ENCODE measurements at places on chromosomes 7 and 10.

- DNase-seq: peak; percentile 55
Measured at GRCh38 chr10:35208536-35208935, 81.9 kb downstream of the CREM start.

DNA sequence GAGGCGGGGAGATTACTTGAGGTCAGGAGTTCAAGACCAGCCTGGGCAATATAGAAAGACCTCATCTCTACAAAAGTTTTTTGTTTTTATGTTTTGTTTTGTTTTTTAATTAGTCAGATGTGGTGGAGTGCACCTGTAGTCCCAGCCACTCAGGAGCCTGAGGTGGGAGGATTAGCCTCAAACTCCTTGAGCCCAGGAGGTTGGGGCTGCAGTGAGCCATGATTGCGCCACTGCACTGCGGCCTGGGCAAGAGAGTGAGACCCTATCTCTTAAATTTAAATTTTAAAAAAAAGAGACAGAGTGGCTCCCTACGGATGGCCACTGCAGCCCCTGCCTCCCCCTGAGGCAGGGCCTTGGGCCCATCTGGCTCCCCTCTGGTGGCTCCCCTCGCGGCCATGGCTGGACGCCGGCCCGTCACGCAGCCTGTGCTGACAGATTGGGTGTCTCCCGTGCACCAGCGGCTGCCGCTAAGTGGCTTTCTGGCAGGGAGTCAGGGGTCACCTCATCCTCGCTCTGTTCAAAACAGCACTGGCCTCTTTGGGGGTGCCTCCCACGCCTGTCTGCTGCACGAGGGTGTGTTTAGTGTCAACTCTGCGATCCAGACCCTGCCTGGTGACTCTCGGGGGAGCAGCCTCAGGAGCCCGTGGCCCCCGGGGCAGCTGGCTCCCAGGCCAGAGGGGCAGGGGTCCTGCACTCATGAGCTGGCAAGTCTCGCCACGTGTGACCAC is 44.4 kb upstream of the ELN start:
- DNase-seq: no peak

DNA sequence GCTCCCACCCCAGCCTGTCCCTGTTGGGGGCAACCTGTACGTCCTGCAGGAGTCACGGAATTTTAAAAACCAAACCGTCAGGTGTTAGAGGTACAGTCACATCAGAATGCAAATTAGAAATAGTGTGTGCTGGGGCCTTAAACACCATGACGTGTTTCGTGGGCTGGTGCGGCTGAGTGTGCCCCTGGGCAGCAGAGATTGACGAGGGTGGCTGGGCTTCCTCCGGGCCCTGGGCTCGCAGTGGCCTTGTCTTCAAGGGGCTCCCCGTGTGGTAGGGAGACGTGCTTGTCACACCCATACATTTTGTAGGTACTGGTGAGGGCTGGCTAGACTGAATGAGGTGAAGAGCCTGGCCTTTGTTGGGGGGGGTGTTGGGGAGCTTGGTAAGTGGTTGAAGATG is 7.6 kb downstream of the MGMT start:
- no peak for DNase-seq

GRCh38 chr7:130299866-130300265 is 6.9 kb downstream of the CPA4 start:
- DNase-seq: no peak

DNA sequence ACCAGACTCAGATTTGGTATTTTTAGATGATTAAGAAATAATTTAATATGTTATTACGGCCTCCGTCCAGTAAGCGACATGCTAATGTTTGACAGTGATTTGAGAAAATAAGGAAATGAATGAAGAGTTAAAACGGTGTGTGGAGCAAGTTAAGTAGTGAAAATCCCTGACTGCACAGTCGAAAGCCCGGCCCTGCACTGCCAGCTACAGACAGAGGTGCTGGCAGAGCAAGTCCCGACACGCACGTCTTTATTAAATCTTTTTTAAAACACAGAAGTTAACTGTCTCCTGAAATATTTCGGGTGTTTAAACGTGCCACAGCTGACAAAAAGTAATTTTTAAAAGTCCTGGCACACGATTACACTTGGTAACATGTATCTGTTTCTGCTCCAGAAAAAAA is 293.4 kb upstream of the RNF32 start:
- no peak for DNase-seq

DNA sequence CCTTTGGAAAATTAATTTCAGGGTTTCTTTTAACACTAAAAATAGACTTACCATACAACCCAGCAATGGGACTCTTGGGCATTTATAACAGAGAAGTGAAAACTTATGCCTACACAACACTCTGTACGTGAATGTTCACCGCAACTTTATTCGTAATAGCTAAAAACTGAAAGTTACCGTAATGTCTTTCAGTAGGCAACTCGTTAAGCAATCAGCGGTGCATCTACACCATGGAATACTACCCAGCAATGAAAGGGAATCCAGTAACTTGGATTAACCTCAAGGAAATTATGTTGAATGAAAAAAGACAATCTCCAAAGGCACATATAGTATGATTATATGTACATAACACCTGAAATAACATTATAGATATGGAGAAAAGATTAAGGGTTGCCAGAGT is 16.2 kb downstream of the CCDC3 start:
- no peak for DNase-seq

- DNase-seq: no peak
Measured at GRCh38 chr10:1035201-1035600, 9.5 kb upstream of the IDI2 start.

DNA sequence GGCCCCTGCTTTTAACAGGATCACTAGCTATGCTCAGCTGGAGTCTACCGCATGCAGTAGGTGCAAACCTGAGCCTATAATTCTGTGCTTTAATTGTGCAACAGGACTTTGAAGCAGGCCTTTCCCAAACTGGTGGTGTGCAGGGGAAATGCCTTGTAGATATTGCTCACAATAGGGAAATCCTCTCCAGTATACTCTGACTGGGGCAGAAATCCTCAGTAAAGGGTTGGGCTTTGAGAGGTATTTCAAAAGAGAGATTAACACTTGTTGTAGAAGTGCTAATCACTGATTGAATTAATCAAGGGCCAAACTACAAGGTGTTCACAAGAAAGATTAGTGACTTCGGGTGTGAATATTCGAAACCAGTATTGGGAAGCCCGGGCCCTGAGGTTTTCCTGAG is 58.5 kb upstream of the EXOC6 start:
- no peak for DNase-seq

- no peak for DNase-seq
Measured at GRCh38 chr10:131162866-131163843, 148.4 kb downstream of the TCERG1L start.

- no peak for DNase-seq
Measured at GRCh38 chr7:70552141-70552540, 579.8 kb upstream of the GALNT17 start.

GRCh38 chr7:150904011-150904909 is 51.9 kb downstream of the AOC1 start:
- no peak for DNase-seq

DNA sequence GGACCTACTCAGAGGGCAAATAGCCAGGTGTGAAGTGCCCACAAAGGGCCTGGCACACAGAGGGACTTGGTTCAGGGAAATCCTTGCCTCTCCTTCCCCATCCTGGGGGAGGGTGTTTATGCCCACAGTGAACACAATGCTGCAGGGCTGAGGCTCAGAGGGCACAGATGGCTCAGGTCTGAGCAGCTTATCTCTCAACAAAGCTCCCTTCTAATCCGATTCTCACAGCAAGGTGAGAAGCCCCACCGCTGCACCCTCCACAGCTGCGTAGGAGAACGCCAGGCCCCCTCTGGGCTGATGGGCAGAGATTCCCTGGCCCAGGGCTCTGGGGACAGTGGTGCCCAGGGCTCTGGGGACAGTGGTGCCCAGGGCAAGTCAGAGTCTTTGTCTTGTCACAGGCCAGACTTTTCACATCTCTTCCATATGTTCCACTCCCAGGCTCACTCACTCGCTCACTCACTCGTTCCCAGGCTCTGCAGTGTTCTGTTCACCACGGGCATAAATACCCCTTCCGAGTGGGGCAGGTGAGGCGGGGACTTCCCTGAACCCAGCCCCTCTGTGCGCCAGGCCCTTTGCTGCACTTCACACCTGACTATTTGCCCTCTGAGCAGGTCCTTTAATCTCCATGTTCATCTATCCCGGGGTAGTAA is 8.7 kb upstream of the CDHR1 start:
- DNase-seq: no peak

- no peak for DNase-seq
Measured at GRCh38 chr10:115063701-115064658, 29.2 kb upstream of the ATRNL1 start.

DNA sequence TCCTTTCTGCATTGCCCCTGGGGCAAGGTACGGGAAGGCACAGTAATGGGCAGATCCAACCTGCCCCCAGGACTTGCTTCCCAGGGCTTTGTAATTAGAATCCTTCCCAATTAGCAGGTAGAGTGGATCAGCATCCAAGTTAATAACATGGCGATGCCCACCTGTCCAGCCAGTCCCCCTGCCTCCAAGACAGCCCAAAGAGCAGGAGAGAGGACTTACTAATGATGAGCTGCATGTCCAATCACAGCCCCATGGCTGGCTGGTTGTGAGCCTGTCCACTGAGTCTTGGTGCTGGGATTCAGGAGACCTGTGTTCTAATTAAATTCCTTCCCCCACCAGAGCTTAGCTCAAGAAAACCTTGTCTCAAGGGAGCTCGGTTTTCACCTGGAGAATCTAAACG is 49.0 kb downstream of the RPS24 start:
- DNase-seq: no peak

DNA sequence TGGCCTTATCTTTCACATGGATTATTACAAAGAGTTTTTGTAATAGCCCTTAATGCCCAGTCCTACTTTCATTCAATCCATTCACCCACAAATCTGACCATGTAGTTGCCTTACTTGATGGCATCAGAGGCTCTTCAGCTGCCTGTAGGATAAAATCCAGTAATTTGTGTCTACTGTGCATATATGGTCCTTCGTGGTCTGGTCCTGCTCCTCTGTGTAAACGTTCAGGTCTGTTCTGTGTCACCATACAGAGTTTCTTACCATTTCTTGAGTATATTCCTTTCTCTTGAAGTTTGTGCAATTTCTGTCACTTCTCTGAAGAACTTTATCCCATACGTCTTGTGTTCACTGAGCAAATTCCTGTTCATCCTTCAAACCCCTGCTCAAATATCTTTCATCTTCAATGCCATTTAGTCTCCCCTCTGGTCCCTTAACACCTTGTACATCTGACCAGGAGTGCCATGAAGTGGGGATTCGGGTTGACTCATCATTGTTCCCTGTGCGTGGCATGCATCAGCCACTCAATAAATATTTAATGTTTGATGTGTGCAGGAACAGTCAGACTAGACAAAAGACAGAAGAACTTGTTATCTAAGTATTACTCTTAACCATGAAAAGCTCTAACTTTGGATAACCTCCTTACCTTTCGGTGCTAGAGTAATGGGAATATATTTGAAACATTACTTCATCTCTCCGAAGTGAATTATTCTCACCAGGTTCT is 98.6 kb upstream of the RPA3 start:
- DNase-seq: peak; percentile 17

- peak; percentile 29 for DNase-seq
Measured at GRCh38 chr7:111499027-111499426, 63.3 kb downstream of the IMMP2L start.

DNA sequence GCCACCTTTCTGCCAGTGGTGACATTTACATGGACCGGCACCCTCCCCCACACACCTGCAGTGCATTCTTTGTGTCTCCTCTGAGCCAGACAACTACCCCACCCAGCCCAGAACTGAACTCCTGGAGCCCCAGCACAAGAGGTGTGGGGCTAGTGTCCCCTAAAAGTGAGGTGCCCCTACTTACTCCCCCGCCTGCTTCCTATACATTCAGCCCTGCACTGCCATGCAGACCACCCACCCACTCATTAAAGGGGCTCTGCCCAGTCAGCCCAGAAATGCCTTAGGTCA is 1.9 kb downstream of the SAP25 start:
- DNase-seq: no peak

DNA sequence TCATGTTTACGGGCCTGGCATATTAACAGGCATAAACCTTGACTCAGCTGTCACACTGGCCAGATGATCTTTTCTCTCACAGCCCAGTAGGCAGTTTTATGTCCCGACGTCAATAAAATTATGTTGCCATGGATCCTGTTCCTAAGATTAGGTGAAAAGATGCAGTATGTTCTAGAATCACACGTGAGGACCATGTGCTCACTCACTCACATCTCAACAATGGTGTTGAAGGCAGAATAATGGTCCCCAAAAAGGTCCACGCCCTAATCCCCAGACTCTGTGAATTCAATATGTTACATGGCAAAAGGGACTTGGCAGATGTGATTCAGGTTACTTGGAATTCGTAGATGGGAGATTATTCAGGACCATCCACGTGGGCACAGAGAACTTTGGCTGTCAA is 3.5 kb downstream of the DOCK1 start:
- no peak for DNase-seq

Data from activated CD4-positive, alpha-beta T cell treated with anti-CD3 and anti-CD28 coated beads for 48 hours (primary cell).